AG09319 (cell line): ENCODE measurements at places on chromosomes 5 and 9.

GRCh38 chr5:60809891-60810425, 34.1 kb downstream of the ELOVL7 start:
- DNase-seq = no peak

DNA sequence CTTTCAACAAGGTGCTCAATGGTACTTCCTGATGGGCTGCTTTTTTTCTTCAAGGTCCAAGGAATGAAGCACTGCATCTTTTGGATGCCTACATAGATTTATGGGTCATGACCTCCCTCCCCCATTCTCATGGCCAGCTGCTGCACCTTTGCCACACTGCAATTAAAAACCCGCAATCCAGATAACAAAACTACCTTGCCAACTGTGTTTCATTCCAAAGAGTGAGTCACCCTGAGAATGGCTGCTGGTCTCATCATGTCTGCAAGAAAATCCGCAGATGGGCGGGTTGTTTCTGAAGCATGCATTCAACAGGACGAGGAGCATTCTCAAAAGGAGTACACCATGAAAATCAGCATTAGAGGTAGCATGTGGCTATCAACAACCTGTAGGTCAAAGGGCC, 139.8 kb downstream of the ELAVL2 start:
- no peak for DNase-seq

GRCh38 chr5:16593628-16594027, 23.2 kb downstream of the RETREG1 start:
- no peak for DNase-seq

DNA sequence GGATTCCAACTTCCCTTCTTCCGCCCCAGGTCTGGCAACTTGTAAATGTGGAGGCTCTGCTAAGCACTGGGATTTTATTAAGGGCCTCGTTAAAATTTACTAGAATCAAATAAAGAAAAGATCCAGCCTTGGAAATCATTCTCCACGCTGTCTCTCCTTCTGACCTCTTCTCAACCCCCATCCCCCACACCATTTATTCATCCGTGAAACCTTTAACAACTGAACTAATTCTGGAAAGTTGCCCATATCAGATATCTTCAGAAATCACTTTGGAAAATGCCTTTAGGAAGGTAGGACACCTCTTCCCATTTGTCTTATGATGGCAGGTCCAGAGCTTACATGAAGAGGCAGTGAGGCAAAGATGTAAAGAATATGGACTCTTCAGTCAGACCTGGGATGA, 288.5 kb downstream of the SLIT3 start:
- no peak for DNase-seq

DNA sequence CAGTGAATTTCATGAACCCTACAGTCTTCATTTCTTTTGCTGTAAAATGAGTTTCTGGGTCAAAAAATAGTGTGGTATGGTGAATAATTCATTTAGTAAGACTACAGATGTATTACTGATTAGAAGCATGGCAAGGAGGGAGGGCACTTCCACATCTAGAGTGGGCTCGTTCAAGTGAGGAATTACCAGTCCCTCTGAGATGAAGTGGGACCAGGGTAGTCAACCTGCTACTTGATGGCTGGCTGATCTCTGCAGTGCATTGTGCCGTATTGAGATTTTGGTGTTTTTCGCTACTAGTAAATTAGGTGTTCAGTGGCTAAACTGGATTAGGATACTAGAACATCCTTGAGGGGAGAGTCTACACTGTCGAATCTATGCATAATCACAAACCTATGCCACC, 10.8 kb downstream of the CDC37L1 start:
- no peak for DNase-seq

DNA sequence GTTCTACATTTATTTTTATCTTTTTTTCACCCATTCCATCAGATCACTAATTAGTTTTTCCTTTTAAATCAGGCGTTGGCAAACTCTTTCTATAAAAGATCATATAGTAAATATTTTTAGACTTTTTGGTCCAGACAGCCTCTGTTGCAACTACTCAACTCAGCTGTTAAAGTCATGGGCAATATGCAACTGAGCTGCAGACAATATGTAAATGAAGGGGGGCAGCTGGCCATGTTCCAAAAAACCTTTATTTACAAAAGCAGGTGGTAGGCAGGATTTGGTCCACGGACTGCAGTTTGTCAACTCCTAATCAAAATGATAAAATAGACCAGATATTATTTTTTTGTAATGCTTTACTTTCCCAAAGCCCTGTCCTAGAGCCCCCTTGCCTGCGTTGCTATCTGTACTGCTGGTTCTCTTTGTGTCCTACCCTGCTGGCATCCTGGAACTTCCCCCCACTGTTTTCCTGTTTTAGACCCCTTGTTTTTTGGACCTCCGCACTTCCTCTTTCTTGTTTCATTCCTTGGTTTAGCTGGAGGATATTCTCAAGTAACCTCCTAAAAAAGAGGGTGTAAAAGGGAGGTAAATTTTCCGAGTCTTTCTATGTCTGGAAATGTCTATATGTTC, 24.7 kb upstream of the TNFSF8 start:
- DNase-seq = no peak

DNA sequence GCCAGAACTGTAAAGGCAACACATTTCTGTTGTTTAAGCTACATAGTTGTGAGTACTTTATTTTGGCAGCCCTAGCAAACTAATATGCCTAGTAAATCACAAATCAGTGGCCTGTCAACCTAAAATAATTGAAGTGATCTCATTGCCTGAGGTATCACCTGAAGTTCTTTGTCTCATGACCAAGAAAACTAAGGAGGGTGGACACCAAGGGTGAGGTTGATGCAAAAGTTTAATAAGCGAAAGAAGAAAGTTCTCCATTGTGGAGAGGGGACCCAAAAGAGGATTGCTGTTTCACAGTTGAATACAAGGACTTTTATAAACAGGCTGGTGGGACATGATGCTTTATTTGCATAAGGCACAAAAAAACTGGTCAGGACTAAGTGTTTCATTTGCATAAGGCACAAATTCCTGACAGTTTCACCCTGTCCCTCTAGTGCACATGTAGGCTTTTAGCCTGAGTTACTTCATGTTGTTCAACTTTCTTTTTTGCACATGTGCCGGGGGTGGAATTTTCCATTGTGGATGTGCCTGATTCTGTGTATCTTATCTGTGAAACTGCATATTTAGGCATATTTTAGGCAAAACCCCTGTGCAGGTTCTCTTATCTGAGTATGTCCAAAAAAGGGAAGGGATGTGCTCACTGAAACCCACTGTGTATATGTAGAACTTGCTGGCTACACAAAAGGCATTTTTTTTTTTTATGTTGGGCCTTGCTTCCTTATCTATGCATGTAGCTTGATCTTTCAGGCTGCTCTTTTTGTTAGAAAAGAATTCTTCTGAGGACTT, 108.6 kb upstream of the RAI14 start:
- no peak for DNase-seq

DNA sequence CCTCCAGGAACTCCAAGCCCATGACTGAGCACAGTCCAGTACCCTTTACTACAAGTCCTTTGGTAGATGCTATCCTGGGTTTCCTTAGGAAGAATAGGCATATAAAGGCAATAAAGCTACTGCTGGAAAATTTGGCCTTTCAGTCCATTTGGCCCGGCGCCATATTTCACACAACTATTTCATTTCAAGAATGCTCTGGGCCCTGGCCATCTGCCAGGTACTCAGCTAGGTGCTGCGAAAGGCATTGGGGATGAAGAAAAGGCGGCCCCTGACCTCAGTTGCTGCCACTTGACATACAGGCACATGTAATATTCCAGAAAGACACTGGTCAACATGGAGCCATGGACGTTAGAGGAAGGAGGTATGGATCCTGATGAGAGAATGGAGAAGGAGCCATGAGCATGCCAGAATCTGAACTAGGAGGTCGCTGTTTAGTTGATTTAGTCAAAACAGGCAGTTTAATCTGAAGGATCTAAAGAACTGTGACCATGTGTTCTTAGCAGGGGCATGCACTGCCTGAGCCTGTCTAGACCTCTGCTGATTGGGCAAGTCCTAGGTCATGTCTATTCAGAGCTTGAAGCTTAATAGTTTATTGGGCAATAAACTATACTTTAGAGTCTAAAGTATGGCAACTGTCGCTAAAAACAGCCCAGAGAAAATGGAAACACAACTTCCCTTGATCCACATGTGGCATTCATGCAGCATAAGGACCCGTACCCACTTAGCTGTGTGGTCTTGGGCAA, 149.3 kb downstream of the MELK start:
- no peak for DNase-seq

DNA sequence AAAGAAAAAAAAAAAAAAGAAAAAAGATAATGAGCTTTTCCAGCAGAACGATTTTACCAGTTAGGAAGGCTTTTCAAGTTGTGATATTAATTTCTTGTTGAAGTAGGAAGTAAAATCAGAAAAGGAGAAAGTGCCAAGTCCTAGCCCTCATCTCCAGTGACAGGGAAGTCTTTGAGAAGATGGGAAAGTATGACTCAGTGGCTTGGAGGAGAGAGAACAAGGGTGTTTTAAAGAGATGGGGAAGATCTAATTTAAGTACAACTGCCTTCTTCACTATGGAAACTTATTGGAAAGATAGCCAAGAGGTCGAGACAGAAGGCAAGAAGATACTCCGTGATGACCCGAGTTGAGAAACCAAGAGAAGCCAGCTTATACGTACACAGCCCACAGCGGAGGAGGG, 22.6 kb downstream of the FGF1 start:
- no peak for DNase-seq
